Kidney epithelial cell (primary cell): ENCODE measurements at places on chromosomes 6 and 20.

GRCh38 chr6:90365002-90365401, 68.4 kb upstream of the BACH2 start:
- no peak for DNase-seq

GRCh38 chr6:8494730-8495129, 59.4 kb upstream of the SLC35B3 start:
- DNase-seq = no peak

DNA sequence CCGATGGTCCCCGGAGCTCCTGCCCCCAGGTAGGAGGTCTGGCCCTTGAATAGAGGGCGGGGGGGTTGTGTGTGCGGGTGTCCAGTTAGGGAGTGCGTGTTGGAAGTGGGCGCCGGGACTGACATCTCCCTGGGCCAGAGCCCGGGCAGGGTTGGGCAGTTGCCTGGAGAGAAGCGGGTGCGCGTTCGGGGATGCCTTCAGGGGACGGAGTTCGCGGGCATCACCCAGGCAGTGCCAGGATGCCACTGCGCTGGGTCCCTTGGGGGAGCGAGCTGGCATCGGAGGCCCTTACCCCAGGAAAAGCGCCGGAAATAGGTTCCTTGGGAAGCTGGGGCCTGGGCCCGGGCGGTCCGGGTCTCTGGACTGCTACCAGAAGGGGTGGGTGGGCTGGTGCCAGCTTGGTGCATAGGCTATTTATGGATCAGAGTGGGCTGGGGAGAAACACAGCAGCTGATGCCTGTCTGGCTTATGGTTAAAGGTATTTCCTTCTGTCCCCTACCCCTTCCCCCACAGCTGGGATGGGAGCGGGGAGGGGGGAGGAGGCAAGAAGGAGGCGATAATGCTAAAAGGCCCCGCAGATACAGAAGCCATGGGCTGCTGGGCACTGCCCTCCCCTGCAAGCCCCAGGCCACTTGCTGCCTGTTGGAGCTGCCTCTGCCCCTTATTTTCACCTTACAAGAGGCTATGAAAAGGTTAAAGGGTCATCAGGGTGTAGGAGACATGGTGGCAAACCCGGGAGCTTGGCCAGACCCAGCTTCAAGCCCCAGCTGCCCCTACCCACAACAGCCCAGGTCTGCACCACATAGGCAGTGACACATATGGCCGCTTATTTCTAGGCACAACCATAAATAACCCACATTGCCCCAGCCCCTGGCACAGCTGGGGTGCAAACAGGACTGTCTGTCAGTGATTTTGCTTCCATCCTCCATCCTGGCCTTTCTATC, 638 bp downstream of the PACSIN1 start:
- no peak for DNase-seq

GRCh38 chr6:139154881-139155547, 20.1 kb downstream of the HECA start:
- DNase-seq = no peak

- DNase-seq = no peak
Measured at GRCh38 chr6:40733290-40733689, 146.1 kb upstream of the LRFN2 start.

DNA sequence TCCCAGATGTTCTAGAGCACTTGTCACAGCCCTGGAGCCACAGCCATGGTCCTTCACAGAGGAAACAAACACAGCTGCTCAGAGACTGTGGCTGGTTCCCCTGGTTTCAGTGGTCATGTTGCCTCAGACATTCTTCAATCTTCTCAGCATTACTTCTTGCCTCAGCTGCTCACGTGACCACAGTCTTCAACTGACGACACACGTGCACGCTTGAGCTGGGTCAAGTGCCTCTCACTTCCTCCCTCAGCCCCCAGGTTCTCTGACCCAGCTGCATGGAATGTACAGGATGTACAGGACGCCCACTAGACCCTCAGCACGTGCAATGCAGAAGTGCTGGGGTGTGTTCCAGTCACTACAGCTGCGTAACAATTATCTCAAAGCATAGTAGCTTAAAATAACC, 159.8 kb upstream of the GGTLC1 start:
- DNase-seq = no peak

DNA sequence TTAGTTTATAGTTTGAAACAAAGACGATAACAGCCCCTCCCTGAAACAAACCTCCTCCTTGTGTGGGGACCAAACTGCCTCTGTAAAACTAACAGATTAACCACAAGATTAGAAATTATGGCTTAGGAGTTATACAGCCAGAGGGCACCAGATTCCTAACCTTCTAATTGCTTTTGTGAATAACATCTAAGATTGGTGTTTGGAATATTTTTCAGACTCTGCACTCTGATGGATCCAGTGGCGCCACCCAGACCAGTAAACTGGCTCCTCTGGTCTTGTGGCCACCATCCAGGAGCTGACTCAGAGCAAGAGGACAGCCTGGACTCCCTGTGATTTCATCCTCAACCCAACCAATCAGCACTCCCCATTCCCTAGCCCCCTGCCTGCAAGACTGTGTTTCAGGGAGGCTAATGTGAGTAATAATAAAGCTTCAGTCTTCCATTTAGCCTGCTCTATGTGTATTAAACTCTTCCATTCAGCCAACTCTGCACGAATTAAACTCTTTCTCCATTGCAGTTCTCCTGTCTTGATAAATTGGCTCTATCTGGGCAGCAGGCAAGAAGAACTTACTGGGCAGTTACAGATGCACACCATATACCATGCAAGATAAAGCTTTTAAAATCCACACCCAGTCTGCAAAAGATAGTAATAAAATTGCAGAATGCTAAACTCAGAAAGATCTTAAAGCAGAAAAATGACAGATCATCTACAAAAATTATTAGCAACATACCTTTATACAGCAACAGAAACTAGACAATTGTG, 58.5 kb upstream of the SLC22A16 start:
- no peak for DNase-seq

- no peak for DNase-seq
Measured at GRCh38 chr6:33966536-33966935, 162.7 kb upstream of the MLN start.

GRCh38 chr6:88443554-88443953, 277.4 kb upstream of the CNR1 start:
- DNase-seq = no peak

GRCh38 chr20:41249411-41250281, 67.9 kb downstream of the ZHX3 start:
- DNase-seq = peak; percentile 71

DNA sequence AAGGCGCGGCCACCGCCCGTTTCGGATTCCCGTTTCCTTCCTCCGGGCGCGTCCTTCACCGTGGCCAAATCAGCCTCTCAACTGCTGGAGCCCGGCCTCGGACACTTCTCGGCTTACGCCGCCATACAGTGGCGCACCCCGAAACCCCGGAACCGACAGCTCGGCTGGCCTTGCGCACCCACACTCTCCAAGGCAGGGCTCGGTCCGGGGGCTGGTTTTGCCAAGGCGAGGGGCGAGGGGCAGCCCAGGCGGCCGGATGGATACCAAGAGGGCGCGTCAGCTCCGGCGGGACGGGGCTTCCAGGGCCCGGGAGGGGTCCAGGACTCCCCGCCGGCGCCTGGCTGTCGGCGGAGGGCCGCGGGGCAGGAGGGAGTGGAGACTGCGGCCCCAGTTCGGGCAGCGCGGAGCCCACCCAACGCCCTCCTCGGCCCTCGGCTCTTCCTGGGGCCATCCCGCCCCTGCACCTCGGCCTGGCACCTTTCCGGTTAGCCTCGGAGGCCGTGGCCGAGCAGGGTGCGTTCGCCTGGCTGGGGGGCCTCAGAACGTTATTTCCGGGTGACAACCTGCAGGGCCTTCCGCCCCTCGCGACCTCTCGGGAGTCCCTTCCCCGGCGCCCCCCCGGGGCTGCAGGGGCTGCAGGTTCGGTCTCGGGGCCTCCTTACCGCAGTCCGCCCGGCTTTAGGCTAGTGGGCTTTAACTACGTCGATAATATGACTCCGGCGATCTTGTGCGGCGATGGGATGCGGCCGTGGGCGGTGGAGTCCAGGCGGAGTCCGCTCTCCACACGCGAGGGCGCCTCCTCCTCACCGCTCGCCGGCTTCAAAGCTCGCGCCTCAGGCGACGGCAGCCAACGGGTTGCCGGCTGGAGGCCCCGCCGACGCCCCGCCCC, 697 bp upstream of the CEP43 start:
- DNase-seq = peak; percentile 61

DNA sequence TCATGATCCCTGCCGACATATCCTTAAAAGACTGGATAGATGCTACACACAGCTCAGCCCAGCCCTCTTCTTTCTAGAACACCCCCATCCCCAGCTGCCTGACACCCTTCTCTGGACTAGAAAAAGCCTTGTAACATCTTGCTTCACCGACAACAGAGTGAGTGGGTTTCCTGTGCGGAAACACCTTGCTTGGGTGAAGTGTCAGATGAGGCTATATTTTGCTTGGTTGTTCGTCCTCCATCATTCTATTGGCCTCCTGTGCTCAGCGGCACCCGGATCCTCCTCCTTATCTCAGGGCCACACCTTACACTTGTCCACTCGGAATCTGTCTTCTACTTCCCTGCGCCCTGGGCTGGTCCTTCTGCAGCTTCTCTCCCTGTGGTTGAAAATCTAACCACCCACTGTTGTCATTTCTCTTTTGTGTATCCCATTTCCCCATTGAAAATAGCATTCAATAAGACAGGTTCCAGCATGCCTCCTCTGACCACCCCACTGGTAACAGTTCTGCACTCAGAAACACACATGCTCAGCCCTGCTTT, 101.3 kb upstream of the MLN start:
- no peak for DNase-seq

GRCh38 chr6:115398607-115399006, 662.1 kb downstream of the FRK start:
- no peak for DNase-seq

- no peak for DNase-seq
Measured at GRCh38 chr6:168949981-168950857, 303.4 kb downstream of the THBS2 start.

DNA sequence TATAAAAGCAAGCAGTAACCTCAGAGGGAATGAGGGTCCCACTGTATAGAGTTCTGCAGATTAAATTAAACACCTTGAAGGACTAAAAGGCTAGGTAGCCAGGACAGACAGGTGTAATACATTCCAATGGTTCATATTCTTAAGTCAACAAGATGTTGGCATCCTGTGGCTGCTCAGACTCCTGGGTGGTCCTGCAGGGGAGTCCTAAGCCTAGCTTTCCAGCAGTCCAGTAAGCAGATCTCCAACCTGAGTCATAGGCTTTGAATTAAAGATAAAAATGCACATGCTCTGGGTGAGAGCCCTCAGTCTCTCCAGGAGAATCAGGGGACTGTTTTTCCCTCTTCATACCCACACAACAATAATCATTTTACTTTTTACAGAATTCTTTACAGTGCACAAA, 307.3 kb upstream of the SUPT3H start:
- DNase-seq = no peak

DNA sequence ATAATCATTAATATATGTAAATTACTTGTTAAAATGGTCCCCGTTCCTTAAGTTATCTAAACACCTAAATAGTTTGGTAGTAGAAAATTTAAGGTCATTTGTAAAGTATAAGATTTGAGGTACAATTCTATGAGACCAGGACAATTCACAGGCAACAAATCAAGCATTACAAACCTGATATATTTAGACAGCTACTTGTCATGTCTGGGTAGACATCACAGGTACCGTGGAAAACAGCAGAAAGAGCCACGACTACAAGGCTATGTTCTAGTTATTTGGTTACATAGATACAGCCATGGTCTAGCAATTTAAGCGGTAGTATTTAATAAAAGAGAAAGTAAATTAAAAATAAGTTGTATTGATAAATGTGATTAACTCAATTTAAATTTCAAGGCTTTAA, 393.1 kb upstream of the ID4 start:
- DNase-seq = no peak

DNA sequence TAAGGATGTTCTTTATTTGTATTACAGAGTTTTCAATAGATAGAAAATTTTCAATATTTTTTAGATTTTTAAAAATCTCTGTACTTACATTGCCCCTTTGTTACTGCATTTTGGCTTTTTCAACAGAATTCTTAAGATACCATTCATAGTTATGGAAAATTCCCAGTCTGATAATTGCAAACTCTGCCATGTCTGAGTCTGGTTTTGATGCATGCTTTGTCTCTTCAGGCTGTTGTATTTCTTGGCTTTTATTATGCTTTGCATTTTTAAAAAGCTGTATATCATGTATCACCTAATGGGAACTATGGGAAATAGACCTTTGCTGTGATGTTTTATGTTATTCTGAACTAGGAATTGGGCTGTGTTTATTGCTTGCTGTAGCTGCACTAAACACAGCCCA, 898.9 kb upstream of the ADGRB3 start:
- no peak for DNase-seq

DNA sequence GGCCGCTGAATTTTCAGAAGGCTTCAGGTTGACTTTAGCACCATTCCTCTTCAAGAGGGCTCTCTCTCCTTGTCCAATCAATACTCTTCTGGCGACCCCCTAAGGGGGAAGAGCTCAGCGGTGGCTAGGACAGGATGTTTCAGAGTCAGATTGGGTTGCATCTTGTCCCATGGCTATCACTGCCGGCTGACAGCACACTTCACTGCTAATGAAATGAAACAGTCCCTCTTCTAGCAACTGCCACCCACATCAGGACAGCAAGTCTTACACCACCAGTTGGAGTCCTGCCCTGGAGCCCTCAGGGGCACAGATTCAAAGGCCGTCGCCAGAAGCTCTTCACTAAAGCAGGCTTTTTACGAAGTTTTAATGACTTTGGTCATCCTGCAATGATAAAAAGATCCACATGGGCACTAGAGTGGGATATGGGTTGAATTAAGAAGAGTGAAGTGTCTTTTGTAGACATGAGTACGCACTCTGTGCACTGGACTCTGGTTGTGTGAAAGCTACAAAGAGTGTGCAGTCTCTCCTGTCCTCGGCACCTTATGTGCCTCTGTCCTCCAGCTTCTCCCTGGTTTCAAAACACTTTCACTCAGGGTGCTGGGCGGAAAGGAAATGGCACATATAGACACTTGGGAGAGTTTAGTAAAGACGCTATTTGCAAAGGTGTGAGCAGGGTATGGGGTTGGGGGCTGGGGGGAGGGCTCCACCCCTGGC, 66.1 kb upstream of the SLC22A16 start:
- DNase-seq = no peak

DNA sequence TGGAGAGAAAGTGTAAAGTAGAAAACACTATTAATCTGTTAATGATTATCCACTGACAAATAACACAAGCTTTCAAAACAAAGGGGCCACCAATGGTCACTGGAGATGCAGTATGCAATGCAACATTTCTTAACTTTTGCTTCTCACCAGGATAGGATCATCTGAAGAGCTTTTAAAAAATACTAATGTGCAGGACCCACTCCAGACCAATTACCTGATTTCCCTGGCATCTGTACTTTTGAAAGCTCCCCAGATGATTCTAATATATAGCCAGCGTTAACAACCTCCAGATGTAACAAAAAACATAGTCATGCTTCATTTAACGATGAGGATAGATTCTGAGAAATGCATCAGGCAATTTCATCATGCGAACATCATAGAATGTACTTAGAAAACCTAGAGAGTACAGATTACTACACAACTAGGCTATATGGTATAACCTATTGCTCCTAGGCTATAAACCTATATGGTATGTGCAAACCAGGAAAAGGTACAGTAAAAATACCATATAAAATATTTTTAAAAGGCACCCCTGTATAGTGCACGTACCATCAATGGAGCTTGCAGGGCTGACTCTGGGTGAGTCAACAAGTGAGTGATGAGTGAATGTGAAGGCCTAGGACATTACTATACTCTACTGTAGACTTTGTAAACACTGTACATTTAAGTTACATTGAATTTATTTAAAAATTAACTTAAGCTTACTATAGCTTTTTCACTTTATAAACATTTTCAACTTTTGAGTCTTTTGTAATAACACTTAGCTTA, 69.2 kb downstream of the ATG5 start:
- DNase-seq = no peak
